ENCODE measurements at places on chromosomes 11 and 22.
A peak's percentile ranks its signal among the peaks of the same experiment; 100 is the strongest.

- DNase-seq: no peak
Observed at GRCh38 chr22:19815823-19816290, 38.8 kb downstream of the GNB1L start.

- DNase-seq: no peak
Observed at GRCh38 chr11:95345651-95346050, 114.6 kb upstream of the SESN3 start.

- no peak for DNase-seq
Observed at GRCh38 chr22:25482868-25483639, 81.4 kb upstream of the GRK3 start.

GRCh38 chr11:70068950-70069349 lies 9.2 kb upstream of the ANO1 start:
- peak; percentile 38 for DNase-seq

GRCh38 chr11:95100191-95100648 lies 10.6 kb downstream of the ENDOD1 start:
- no peak for DNase-seq

GRCh38 chr22:42076764-42077485 lies 2.6 kb upstream of the SMDT1 start:
- no peak for DNase-seq

DNA sequence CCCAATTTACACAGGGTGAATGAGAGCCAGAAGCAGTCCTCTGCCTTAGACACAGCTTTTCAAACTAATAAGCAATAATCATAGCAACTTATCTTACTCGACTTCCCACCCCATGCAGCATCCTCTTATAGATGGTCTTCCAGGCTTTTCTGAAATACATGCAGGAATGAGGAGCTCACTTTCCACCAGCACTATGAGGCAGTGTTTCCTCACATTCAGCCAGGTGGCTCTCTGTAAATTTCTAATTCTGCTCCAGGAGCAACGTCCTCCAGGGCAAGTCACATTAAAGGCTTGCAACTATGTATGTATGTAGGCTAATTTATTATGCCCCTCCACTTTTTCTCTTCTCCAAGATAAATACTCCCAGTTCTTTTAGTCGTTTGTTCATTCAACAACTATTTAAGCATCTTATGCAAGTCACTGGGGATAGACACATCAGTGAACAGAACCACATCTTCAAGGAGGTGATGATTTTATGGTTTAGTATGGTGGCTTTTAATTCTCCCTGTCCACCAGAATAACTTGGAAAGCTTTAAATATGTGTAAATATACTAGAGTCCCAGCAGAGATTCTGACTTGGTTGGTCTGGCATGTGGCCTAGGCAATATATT lies 59.9 kb downstream of the PAK1 start:
- DNase-seq: no peak
